ENCODE measurements at places on chromosomes 3 and 15. TPM values are rescaled to one million over a fixed set of nuclear protein-coding genes. Genes with fewer than 3 reads are reported as not detected.

IQCF5 gene
- total RNA-seq: not detected

SOX14 gene
- not detected for total RNA-seq

MITF gene
- total RNA-seq: 6.6 TPM

KCNMB3 gene
- 0.88 TPM for total RNA-seq

CCNL1 gene
- 186 TPM for total RNA-seq

MASP1 gene
- total RNA-seq: 214 TPM

CDHR4 gene
- not detected for total RNA-seq

CSK gene
- total RNA-seq: 30.4 TPM

CATSPER2 gene
- total RNA-seq: 0.72 TPM

TM4SF18 gene
- not detected for total RNA-seq

SPSB4 gene
- not detected for total RNA-seq

THAP10 gene
- total RNA-seq: 1.8 TPM

TBC1D23 gene
- total RNA-seq: 66.6 TPM

All from placental pericyte (primary cell).